ENCODE measurements at places on chromosomes 12 and 14. TPM values are rescaled to one million over a fixed set of nuclear protein-coding genes. Genes with fewer than 3 reads are reported as not detected.

KLRG1 gene
- total RNA-seq, result 4.8 TPM

DEPDC4 gene
- 2.0 TPM for total RNA-seq

LRFN5 gene
- 1.3 TPM for total RNA-seq

GRCh38 chr14:59013672-59014298 lies 174.7 kb upstream of the DAAM1 start:
- no peak for DNase-seq

SLC6A13 gene
- total RNA-seq, result 5.0 TPM
